ENCODE measurements at places on chromosomes 12 and 14.

GRCh38 chr12:115998794-115999478 lies 278.6 kb downstream of the MED13L start:
- no peak for DNase-seq

GRCh38 chr12:123388177-123388950 lies 4.4 kb downstream of the KMT5A start:
- DNase-seq: no peak

DNA sequence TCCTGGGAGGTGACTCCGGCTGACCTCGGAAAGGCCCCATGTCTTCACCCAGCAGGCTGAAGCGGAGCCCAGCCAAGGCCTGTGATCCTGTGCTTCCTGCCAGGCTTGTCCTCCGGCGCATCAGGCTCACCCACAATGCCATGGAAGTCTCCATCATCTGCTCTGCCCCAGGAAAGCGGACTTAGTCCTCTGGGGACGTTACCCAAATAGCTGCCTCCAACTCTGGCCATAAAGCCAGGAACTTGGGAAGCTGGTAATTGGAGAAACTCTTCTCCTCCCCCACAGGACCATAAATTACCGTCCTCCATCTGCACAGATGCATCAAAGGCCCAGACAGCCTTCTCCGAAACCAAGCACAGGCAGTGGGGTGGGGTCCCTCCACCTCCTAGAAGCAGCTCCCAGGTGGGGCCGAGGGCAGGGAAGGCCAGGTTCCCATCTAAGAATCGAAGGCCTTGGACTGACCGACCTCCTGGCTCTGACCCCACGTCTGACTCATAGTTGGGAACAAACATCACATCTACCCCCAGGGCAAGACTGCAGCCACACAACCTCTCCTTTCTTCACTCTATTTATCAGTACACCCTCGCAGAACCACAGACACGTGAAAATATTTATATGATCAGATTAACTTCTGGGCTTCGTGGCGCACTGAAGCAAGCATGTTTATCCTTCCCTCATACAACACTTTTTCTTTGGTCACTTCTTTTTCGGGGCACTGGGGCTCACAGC lies 56.4 kb downstream of the PITPNM2 start:
- DNase-seq: no peak

- no peak for DNase-seq
Measured at GRCh38 chr12:117363953-117364486, 2.6 kb upstream of the NOS1 start.

DNA sequence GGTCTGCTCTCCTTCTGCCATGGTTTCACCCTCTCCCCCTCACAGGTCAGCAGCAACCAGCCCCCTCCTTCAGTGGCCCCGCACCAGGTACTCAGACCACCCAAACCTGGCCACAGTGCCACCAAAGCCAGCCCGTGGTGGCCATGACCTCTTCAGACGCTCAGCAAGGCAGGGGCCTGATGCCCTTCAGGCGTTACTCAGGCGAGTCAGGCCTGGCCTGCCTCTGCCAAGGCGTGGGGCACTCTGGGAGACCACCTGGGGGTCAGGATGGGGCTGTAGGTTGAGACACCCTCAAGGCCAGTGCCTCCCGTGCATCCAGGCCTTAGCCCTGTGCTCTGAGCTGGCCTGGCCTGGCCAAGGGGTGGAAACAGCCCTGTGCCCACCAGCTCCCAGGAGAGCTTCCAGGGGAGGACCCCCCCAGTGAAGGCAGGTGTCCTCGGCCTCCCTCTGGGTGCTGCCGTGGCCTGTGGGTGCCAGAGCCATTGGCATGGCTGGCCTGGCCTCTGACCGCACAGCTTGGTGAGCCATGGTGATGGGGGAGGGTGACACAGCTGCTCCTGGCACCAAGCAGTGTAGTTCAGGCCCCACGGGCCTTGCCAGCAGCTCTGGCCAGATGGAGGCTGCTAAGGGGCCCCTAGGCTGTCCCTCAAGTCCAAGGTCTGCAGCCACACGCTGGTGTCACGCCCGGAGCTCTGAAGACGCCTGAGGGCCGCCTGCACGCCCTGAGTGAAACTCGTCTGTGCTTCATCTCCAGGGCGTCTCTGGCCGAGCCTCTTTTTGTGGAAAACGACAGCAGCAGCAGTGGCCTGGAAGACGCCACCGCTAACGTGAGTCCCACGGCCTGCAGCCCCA lies 15.1 kb downstream of the XRCC3 start:
- no peak for DNase-seq

DNA sequence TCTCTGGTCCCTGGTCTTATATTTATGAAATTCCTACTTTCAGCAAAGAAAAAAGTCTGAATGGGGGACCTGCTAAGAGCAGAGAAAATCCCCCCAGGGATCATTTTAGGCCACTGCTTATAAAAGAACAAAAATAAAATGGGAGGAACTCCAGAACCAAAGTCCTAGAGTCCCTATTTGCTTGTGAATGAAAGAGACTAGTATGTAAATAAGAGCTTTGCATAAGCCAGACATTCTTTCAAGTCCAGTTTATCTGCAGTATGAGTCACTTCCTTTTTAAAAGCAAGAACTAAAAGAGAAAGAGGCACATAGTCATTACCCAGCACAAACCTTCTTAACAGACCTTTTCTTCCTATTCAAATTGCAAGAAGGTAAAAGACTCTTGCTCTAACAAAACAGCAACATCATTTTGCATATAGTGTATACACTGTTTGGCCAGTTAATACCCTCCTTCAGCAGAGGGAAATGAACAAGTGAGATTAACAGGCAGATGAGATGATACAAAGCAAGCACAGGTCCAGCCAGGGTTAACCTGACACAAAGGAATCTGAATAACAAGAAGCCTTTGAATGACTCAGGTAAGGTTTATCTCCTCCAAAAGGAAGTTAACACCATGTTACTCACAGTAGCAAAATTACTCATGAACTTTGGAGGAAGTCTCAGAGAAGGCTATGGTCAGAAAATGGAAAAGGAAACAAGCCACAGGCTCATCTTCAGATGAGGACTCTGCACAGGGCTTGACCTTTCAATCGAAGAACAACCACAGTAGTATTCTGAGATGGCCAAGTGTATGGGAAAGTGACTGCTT lies 87.3 kb downstream of the PHLDA1 start:
- DNase-seq: peak; percentile 89

GRCh38 chr12:20375560-20375959 lies 7.2 kb downstream of the PDE3A start:
- DNase-seq: no peak

DNA sequence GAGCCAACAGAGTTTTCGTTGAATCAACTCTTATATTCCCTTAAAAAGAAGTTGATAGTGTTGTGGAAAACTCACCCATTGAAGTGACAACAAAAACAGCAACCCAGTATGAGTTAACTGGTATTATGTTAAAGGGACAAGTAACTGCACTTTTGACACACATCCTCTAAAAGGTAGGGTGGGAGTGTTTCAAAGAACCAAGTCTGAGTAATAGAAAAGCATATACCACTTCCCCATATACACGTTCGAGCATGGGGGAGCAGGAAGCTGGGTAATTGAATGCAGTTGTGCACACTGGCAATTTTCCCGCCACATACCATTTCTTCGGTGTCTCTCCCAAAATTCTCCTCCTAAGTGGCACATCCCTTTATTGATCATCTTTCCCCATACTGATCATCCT lies 31.5 kb downstream of the IFNG-AS1 start:
- DNase-seq: no peak

- DNase-seq: no peak
Measured at GRCh38 chr12:47725893-47726292, 603 bp upstream of the ENDOU start.

DNA sequence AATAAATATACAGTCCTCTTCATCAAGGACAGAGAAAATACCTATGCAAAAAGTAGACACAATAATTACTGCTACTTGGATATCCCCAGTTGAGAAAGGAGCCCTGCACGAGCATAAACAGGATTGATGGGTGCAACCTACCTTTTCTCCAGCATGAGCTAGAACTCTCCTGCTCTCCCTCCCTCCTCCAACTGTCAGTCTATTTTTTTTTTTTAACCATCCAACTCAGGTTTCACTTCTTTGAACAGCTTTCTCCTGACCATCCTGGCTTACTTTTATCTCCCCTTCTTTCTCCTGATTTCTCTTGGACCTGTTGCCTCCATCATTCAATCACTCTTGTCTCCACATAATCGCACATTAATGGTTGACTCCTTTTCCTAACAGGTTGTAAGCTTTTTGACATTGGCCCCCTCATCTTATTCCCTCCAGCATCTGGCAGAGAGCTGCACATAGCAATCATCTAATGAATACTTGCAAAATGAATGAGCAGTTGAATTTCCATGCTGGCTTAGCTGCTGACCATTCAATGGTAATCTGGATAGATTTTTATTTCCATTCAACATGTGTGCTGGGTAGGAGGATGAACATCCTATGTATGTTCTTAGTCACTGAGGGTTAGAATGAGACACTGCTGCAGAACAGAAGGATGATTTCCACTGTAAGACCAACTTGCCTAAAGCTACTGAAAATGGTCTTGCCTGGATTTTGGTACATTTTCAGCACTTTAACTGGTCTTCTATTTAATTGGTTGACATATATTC lies 24.4 kb downstream of the MYBPC1 start:
- DNase-seq: no peak

- no peak for DNase-seq
Measured at GRCh38 chr14:93707475-93707874, 80.8 kb downstream of the PRIMA1 start.

- DNase-seq: no peak
Measured at GRCh38 chr14:80768646-80769045, 172.9 kb downstream of the CEP128 start.

DNA sequence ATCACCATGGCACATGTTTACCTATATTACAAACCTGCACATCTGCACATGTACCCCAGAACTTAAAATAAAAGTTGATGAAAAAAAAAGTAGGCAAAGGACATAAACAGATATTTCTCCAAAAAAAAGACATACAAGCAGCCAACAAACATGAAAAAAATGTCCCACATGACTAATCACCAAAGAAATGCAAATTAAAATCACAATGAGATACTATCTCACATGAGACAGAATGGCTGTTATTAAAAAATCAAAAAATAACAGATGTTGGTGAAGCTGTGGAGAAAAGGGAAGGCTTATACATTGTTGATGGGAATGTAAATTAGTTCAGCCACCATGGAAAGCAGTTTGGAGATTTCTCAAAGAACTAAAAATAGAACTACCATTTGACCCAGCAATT lies 68.0 kb upstream of the FAR2 start:
- no peak for DNase-seq

GRCh38 chr12:102958073-102958829 lies 777 bp downstream of the ASCL1 start:
- DNase-seq: no peak

DNA sequence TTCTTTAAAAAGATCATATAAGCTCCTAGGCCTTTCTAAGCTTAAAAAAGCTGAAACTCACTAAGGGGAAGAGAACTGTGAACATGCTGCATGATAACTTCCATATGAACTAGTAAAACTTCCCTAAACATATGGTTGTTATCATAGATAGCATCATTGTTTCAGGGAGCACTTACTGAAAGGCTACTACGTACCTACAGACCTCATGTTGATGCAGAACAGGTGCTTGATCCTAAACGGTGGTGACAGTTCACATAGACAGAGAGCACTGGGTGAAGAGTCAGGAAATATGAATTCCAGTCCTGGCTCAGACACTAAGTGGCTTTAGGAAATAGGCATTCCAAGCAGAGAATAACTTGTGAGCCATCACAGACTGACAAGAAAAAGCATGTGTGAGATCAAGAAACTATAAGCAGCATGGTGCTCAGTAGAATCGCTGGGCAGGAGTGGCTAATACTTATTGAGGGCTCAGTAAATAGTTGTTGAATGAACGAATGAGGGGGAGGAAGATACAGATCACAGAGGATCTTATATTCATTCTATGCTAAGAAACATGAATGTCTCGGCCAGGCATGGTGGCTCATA lies 78.4 kb upstream of the NUDT4 start:
- no peak for DNase-seq

DNA sequence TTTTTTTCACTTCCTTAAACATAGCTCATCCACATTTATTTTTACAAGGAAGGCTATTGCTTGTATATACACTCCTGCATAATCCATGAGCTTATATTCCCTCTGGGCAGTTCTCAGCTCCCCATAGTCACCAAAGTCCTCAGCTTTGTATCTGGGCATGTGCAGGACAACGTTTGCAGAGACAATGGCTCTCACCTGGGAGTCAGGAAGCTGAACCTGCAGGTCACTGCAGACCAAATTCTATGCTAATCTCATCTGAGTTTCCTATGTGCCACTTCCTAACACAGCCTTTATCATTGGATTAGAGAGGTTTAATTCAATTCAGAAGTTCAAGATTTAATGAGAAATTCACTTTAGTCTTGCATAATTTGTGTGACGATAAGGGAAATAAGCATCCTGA lies 131.5 kb downstream of the KCNK10 start:
- DNase-seq: no peak

GRCh38 chr14:80271389-80271788 lies 60.1 kb upstream of the DIO2 start:
- DNase-seq: no peak

DNA sequence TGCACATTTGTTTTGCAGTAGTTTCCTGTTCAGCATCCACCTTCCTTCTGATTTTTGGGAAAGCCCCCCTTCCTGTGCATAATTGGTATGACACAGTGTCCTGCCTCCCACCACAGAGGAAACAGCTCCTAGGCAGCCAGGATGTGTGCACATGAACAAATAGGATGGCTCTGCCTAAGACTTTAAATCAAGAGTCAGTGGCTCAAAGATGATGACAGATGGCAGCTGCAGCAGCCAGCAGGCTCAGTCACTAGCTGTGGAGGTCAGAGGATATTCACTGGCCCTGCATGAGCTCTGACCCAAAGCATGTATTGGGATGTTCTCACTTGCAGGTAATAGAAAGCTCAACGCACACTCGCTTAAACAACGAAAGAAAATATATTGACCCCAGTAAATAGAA lies 90.3 kb downstream of the KCNK10 start:
- no peak for DNase-seq

GRCh38 chr12:14156606-14157005 lies 175.2 kb upstream of the GRIN2B start:
- DNase-seq: no peak

DNA sequence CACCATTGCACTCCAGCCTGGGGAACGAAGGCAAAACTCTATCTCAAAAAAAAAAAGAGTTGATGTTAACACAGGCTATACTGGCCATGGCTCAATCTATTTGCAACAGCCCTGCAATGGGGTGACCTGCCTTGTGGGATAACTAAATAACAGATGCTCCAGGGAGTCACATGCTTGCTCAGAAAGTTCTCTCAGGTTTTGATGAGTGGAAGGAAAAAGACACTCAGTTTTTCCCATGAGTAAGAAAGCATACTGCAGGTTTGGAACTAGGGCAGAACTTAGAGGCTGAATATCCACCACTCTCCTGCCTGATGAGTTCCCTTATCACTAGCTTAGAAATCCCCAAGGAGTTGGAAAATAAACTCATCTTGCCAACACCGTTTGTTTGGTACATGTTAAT lies 16.9 kb downstream of the WSB2 start:
- no peak for DNase-seq

DNA sequence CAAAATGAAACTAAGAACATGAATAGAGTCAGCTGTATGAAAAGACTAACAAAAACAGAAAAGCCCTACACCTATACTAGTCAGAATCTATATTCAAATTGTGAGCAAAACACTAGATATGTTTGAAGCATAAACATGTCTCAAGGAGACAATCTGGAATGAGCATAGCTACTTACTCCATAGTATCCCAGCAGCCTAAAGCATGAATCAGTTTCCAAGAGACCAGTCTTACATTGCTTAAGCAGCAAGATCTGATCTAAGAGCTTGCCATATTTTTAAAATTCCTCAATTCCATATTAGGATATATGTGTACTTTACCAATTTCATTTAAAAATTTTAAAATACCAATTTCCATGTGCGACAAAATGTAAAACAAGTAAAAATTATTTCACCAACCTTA lies 7.7 kb downstream of the CAPS2 start:
- no peak for DNase-seq

- DNase-seq: no peak
Measured at GRCh38 chr14:34246206-34246605, 215.8 kb downstream of the SPTSSA start.
